CD8-positive, alpha-beta T cell (primary cell): ENCODE measurements at places on chromosomes 13 and 19.

- no peak for DNase-seq
Measured at GRCh38 chr13:80151016-80151415, 189.9 kb downstream of the SPRY2 start.

DNA sequence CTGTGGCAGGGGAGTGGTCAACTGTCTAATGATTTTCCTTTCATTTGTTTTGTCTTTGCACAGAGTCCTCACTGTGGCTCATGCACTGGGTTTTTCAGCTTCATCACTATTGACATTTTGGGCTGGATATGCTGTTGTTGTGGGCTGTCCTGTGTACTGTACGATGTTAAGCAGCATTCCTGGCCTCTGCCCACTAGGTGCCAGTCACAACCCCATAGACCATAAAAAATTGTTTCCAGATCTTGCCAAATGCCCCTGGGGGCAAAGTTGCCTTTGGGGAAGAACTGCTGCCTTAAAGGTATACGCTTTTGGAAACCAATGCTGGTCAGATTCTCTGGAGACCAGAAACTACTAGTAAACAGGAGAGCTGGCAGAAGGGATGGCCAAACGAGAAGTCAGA lies 310.4 kb downstream of the SPRY2 start:
- no peak for DNase-seq

DNA sequence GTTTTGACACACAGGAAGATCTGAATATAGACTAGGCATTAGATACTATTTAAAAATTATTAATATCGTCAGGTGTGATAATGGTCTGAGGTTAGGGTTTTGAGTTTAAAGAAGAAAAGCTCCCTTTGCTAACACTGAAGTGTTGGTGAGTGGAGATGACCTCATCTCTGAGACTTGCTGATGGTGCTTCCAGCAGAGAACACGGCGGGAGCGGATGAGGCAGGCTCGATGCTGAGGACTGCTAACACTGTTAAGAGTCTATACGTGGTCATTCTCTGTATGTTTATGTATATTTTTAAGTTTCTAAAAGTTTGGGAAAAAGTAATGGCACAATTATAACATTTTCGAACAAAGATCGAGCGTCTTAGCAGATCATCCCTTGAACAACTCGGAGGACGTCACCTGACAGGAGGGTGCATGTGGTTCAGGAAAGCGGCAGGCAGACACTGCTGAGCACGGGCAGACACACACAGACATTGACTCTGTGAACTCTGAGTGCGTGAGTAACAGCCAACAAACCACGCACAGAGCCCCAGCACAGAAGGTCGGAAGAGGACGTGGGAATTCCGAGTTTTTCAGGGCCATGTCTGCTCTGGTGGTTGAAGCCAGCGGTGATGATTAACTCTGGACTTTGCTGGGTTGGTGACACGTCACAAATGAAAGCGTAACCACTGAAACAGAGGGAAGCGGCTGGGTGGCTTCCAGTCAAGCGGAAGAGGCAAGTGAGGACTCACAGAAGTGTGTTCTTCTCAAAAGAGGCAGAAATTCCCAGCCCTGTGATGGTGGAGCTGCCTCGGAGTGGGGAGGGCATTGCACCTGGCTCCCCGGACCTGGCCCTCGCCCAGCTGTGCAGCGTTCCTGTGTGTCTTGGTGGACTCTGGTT lies 91.9 kb upstream of the TEX29 start:
- no peak for DNase-seq

GRCh38 chr19:10593820-10594637 lies 6.9 kb upstream of the AP1M2 start:
- no peak for DNase-seq

GRCh38 chr13:94369972-94370436 lies 109.5 kb downstream of the DCT start:
- no peak for DNase-seq

GRCh38 chr13:75458696-75459422 lies 23.1 kb downstream of the TBC1D4 start:
- no peak for DNase-seq

GRCh38 chr13:49681842-49682435 lies 9.3 kb downstream of the EBPL start:
- no peak for DNase-seq

- no peak for DNase-seq
Measured at GRCh38 chr19:19109601-19110000, 28.7 kb downstream of the TMEM161A start.
